CD4-positive, alpha-beta T cell treated with Interleukin-2 at 100 ng/mL for 4 hours (primary cell): ENCODE measurements at places on chromosomes 6 and 20.
A peak's percentile ranks its signal among the peaks of the same experiment; 100 is the strongest.

GRCh38 chr6:110295451-110296165 is 62.5 kb downstream of the METTL24 start:
- peak; percentile 1 for DNase-seq

DNA sequence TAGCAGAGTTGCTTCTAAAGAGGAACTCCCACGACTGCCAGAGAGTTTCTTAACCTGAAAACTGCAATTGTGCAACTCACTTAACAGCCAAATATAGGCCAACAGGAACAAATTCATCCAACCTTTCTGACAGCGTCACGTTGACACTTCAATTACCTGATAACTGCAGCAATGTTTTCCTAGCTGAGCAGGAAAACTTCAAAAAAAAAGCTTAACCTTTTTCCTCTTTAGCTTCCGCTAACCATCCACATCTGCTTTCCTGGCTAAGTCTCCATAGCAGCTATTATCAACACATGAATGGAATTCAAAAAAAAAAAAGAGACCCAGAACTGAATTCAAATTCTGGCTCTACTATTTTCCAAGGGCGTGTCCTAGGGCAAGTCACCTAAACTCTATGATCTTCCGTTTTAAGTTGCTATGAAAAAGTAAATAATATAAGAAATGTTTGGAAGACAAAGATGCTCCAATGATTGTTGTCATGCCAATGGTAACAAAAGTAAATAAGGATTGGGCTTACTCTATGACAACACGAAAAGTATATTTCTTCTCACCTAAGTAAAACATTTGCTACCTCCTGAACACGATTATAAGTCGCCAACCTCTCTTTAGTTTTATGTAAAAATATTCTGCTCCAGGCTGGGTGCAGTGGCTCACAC is 524.6 kb upstream of the JARID2 start:
- DNase-seq, result no peak

- DNase-seq, result no peak
Observed at GRCh38 chr20:33875055-33875454, 63.9 kb downstream of the CHMP4B start.

GRCh38 chr6:38572186-38572813 is 67.4 kb downstream of the BTBD9 start:
- peak; percentile 60 for DNase-seq

DNA sequence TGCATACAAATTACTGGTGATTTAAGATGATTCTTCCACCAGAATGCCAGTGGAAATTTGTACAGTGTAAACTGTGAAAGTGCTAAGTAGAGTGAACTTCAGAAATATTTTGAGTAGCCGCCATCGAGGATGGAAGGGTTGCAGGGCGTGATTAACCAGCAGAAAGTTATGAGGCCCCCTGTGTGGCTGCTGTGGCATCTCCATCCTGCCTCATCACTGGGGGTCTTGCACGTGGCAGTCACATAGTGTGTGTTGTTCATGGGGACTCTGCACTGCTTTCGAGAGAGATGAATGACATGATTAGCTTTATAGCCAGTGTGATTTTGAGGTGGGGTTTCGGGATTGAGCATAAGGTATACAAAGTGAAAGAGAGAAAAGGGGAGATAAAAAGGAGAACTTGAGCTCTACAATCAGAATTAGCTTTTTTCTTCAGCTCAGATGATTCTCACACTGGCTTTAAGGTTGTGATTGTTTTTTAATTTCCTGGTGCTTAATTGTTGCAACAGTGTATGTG is 26.4 kb downstream of the KCTD20 start:
- no peak for DNase-seq

GRCh38 chr6:125053809-125054208 is 91.6 kb downstream of the RNF217 start:
- DNase-seq, result no peak

- no peak for DNase-seq
Observed at GRCh38 chr20:43667341-43668132, 623 bp downstream of the MYBL2 start.

GRCh38 chr20:62744741-62745191 is 36.1 kb downstream of the NTSR1 start:
- DNase-seq, result no peak

DNA sequence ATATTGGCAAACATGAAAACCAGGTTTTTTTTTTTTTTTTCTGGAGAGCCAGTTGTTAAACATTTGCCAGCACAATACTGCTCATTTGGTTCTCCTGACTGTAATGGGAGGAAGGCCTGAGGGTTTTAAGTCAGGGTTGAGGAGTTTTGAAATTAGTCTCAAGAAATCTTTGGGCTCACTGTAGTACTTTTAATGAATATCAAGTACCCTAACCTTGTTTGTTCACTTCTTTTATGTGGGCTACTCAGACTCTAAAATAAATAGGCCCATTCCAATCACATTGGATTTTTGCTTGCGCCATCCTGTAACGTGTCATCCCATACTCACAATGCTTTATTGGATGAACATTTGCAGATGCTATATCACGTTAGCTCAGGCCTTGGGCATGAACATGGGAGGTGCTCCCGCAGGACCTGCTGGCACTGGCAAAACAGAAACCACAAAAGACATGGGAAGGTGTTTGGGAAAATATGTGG is 146.9 kb downstream of the DNAH8 start:
- no peak for DNase-seq

DNA sequence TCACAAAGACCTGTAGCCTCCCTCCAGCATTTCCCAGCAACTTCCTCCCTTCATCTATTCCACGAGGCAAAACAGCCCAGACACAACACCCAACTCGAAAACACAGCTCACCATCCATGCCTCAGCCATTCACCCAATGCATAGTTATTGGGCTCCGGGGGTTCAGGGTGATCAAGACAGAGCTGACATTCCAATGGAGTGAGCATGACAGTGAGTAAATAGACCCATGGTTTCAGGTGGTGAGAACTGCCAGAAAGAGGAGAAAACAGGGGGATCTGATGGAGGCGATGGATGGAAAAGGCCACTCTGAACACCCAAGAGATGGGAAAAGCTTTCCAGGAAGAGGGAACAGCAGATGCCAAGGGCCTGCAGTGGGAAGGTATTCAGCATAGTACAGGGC is 5.9 kb downstream of the CASS4 start:
- no peak for DNase-seq

- no peak for DNase-seq
Observed at GRCh38 chr20:58384821-58385220, 4.2 kb upstream of the VAPB start.

DNA sequence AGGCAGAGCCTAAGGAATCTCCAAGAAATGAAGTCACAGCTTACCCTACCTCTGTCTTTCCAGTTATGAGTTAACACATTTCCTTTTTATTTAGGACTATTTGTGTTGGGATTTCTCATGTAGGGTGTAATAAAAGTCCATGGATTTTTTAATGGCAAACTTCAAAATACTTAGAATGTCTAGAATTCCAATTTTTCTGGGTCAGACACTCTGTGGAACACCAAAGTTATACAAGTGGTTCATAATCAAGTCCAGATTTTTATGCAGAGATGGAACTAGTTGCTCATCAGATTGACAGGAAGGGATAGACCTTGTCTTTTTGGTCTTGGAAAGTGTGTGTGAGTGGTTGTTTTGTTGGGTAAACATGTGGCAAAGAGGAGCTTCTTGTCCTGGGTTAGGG is 303.5 kb upstream of the RNF24 start:
- no peak for DNase-seq

DNA sequence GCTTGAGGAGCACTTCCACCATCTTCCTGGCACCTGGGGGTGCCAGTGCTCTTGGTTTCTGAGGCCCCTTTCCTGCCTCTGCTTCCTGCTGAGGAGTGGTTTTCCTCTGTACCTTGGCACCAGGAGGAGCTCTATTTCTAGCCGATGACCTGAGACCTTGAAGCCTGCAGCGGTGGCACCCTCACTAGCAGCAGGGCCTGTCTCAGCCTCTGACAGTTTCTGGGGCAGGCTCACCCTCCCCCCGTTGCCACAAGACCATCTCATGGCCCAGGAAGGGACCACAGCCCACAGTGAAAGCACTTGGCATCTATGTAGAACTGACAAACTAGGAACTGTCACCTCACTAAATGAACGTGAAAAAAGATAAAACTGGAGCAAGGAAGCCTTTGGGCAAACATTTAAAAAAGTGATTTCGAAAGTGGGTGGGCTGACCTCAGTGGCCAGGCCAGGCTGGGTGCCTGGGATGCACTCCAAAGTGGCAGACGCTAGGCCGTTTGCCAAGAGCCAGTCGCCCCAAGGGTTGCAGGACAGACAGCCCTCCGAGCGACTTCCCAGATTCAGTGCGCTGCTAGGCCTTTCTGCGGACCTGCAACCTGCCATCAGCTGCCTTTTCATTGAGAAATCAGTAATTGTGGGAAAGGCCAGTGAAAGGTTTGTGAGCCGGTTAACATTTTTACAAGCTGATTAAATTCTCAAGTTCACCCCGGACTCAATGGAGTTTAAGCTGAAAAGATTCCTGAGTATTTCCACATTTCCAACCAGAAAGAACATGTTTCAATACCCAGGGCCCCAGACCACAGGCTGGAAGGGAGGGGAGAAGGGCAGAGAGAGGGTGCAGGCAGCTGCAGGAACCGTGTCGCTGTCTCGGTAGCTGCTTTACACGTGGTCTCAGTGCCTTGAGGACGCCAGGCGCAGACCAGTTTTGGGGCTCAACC is 303.7 kb downstream of the ESR1 start:
- DNase-seq, result no peak

GRCh38 chr20:31967830-31968249 is at the start of gene XKR7:
TSS of gene XKR7 (plus strand) at chr20:31968151. CDS start at chr20:31968176, 25 bp downstream.
- no peak for DNase-seq

DNA sequence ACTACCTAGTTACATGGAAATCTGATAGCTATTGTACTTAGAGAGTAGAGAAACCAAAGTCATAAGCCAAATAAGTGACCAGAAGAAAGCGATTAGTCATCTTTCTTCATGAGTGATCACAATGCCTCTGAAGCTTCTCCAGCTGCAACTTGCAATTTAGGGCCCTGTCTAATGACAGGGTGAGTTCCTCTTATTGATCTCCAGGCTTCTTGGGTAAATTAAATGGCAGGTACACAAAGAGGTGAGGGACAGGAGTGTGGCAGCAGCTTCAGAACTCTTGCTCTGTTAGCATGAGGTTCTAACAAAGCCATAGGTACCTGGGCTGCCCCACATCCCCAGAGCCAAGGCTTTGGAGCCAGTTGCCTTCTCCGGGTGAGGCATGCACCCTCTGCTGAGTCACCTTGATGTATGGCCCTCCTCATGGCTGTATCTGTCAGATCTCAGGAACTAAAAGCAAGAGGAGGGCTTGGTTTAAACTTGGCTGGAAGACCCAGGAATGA is 60.8 kb downstream of the PRDM1 start:
- DNase-seq, result no peak

GRCh38 chr6:36683145-36683655 is 4.7 kb downstream of the CDKN1A start:
- DNase-seq, result no peak

DNA sequence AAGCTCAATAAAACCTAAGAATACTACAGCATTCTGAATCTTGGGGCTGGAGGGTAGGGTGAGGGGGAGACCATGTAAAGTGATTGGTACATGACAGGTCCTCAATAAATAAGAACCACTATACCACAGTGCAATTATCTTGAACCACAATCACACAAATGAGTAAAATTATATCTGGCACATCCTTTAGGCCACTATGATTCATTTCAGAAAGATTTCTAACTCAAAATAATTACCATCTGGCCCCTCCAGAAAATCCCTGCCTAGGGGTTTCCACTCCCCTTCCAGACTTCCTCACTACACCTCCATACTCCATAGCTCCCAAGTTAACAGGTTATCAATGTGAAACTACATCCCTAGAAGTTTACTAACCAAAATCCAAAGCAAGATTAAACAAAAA is 19.7 kb downstream of the AKIRIN2 start:
- DNase-seq, result peak; percentile 20

GRCh38 chr6:54970337-54970736 is 123.8 kb downstream of the FAM83B start:
- no peak for DNase-seq

DNA sequence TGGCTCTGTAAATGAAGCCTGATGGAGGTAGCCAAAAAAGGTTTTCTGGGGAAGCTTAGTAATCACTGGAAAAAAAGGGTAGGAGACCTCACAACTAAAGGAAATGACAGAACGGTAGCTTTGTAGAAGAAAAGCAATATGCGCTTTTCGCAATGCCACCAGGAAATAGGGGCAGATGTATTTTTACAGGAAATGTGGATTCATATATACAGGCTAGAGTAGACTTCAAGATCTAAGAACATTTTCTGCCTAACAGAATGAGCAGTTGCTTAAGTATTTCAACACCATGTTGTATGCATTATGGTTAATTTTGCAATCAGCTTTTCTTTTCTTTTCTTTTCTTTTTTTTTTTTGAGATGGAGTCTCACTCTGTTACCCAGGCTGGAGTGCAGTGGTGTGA is 219.6 kb downstream of the CD83 start:
- DNase-seq, result no peak

DNA sequence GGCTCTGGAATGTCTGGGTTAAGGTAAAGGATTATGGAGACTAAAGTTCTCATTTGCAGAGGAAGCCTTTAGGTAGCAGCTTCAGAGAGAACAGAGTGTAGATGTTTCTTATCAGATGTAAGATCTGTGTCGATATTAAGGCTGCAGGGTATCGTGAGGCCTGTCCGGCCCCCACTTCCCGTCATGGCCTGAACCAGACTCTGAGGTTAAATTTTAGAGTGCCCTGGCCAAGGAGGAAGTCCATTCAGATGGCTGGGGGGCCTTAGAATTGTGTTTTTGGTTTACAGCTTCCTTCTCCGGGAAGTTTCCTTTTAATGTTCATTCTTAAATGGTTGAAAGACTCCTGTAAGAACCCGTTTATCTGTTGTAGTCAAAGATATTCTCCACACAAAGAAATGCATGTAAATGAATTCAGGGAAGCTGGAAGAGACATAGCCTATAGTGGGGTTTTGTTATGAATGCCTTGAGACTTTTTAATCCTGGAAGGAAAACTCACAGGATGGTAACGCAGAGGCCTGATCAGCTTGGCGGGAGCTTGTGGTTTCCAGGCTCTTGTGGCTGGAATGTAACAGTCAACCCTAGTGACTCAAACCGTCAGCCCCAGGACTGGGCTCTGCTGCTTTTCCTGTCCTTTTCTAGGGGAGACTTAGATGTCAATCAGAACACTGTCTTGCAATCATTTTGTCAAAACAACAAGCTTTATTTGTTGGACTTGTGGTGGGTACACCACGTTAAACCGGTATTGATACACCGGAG is 34.7 kb downstream of the KIF25 start:
- DNase-seq, result no peak

- DNase-seq, result no peak
Observed at GRCh38 chr6:122947355-122947754, 48.7 kb upstream of the CLVS2 start.

- DNase-seq, result no peak
Observed at GRCh38 chr20:56579301-56579710, 46.3 kb downstream of the FAM209B start.

- no peak for DNase-seq
Observed at GRCh38 chr20:57912227-57912582, 202.4 kb upstream of the PMEPA1 start.

GRCh38 chr6:152605342-152605741 is 31.8 kb downstream of the SYNE1 start:
- no peak for DNase-seq
